Forelimb muscle (tissue), 1 donor: ENCODE measurements at places on chromosomes 2 and 18.

GRCh38 chr2:86221066-86221684, 21.9 kb downstream of the MRPL35 start:
- no peak for DNase-seq

- no peak for DNase-seq
These were observed 467.2 kb downstream of the NRXN1 start for GRCh38 chr2:50564766-50565165.

GRCh38 chr2:55061523-55062344, 11.5 kb upstream of the RTN4 start:
- DNase-seq: no peak

DNA sequence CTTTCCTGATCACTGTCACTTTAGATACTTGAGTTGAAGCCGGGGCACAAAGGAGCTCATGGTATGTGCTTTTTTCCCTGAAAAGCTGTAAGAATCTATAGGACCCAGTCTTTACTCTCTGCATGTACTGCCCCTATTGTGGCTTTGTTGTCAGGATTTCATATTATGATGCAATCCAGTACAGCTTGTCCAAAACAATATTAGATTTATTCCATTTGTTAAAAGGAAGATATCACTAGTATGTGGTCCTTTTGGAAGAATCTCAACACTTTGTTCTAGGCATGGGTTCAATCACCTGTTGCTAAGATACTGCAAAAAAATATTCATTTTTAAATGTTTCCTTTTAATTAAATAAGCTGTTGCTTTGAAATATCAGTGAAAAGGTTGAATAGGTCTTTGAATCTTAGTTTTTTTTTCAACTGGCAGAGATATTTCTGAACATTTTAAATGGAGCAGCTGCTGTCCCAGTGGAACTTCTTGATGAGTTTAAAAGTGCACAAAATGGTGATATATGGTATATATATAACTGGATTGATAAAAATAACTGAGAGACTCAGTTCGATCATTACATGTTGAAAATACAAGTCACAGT, 256.6 kb upstream of the NT5C1B start:
- DNase-seq: peak; percentile 40

DNA sequence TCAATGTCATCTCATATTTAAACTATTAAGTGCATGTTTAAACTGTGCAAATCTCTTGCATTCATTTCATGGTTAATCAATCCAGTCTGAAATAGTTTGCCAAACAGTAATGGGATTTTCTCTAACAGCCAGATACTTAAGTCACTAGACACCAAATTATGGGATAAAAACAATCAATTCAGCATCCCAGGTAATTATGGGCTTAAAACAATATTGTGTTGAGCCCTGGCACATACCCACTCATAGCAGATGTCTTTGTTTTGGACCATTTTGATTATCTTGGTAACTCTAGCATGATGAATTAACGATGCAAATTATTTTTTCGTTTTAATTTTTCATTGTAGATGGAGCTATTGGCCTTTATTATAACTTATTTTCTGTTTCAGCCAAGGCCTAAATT, 118.5 kb upstream of the CD302 start:
- DNase-seq: no peak

DNA sequence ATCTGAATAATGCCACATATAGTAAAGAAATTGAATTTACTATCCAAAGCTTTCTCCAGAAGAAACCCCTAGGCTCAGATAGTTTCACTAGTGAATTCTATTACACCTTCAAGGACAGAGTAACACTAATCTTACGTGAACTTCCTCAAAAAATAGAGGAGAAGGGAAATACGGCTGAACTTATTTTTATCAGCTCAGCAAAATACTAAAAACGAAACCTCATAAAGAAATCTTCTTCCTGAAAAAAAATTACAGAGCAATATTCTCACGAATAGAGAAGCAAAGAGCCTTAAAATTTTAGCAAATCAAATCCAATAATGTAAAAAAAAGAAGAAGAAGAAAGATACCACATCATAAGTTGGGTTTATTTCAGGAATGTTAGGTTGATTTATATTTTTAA, 14.7 kb downstream of the CAPN13 start:
- no peak for DNase-seq

DNA sequence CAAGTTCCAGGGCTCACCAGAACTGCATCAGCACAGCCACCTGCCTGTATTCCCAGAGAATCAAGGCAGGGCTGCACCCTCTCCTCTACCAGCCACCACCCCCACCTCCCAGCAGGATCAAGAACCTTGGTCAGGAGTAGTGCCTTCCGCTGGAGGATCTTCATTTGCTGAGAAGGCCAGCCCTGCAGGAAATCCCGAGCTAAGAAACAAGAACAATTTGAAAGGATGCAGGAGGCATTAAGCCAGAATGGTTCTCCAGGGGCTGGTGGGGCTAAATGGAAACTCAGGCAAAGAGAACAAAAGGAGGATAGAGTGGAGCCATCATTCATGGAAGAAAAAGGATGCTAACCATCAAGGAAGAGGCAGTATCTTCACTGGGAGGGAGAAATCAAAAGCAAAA, 147.3 kb upstream of the SLC14A2 start:
- DNase-seq: no peak

- no peak for DNase-seq
These were observed 103.4 kb upstream of the CAVIN2 start for GRCh38 chr2:191950132-191950874.

- DNase-seq: no peak
These were observed 1.2 kb downstream of the MRPL19 start for GRCh38 chr2:75647771-75648170.
